ENCODE measurements at places on chromosomes 1 and 21.
A peak's percentile ranks its signal among the peaks of the same experiment; 100 is the strongest.

DNA sequence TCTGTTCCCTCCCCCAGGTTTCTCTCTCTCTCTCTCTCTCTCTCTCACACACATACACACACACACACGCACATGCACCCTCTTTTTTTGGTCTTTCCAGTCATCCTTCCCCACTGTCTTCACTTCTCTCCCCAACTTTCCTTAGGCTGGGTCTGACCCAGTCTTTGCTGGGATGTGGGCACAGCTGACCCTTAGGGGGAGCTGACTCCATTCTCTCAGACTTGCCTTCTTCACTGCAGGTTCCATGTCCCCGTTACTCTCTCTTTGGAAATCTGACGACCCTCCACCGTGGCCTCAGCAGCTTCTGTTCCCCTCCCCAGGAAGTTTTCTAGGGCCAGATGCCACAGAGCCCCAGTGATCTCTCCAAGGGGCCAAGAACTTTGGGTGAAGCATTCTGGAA is 2.1 kb downstream of the DISP3 start:
- no peak for DNase-seq

DNA sequence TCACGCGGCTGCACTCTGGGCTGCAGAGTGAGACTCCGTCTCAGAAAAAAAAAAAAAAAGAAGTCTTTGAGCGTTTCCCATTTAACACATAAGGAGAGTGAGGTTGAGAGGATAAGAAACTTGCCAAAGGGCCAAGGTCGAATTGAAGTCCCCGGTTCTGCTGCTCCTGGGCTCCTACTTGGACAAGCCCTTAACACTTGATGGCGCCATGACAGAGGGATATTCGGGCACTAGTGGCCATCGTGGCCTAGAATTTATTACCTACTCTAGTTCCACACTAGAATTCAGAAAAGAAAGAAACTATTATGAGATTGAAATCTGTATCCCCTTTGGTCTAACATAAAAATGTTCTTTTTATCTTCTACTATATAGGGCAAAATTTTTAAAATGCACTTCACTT is 65.7 kb upstream of the NEK2 start:
- DNase-seq: no peak

GRCh38 chr1:37477198-37477931 is 3.0 kb downstream of the ZC3H12A start:
- peak; percentile 76 for DNase-seq

DNA sequence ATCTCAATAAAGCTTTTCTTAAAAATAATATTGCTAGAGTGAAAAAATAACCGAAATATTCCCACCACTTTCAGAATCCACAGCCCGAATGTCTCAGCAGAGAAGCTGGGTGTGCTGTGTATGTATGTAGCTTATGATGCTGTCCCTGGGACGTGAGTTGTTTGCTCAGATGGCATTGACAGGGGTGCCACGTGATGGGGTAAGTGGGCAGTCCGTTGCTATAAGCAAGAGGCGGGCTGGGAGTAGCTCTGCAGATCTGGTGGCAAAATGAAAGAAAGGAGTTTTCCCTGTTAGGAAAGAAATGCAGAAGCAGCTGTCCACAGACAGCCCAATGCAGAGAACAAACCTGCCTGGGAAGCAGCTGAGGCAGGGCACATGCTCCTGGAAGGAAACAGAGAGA is 3.8 kb upstream of the FAM20B start:
- DNase-seq: no peak

DNA sequence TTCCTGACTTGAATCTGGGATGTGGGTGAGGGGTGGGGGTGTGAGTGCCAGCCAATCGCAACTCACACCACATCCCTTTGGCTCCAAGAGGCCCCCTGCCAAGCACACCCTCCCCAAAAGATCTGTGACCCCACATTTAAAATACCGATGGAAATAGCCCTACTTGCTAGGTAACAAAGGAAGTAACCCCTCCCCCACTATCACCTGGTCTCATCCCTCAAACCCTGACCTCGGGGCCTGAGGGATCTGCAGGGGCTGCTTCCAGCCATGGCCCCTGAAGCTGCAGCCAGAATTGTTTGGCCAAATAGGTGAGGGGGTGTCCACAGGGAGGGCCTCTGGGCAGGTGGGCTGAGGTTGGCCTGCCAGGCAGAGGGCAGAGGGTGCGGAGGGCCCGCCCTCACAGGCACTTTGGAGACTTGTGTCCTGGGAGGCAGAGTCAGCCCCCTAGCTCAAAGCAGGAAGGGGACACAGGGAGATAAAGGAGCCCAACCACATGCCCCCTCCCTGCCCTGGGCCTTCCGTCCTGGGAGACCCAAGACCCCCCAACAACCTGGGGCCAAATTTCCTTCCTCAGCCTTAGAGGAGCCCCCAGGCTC is 37.2 kb downstream of the SDC3 start:
- no peak for DNase-seq

DNA sequence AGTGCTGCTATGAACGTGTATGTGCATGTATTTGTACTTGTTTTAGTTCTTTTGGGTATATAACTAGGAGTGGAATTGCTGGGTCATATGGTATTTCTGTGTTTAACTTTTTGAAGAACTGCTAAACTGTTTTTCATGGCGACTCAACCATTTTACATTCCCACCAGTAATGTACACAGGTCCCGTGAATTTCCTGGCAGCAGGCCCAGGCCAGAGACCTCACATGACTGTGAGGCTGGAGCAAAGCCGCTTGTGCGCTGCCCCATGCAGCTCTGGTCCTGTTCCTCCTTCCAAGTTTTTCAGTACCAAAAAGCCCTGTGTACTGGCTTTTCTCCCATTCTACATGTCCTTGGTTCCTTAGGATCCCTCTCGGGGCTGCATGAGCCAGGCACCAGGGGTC is 29.6 kb downstream of the ACOT11 start:
- peak; percentile 26 for DNase-seq

GRCh38 chr1:160062230-160062532 is 7.8 kb downstream of the KCNJ10 start:
- peak; percentile 58 for DNase-seq

DNA sequence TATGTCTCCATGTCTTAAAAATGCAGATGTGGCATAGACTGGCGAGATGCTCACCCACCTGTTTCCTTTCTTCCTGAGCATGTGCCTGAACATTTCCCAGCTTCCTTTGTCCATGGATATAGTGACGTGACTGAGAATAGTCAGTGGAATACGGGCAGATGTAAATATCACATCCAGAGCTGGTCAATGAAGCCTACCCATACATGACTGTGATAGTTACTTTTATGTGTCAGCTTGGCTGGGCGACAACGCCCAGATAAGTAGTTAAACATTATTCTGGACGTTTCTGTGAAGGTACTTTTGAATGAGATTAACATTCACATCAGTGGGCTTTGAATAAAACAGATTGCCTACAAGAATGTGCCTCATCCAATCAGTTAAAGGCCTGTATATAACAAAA is 135.7 kb downstream of the RGS7 start:
- DNase-seq: no peak

- no peak for DNase-seq
These were observed 92.1 kb upstream of the LRRN2 start for GRCh38 chr1:204777591-204777990.

GRCh38 chr1:167084757-167085156 is 5.4 kb downstream of the GPA33 start:
- no peak for DNase-seq

DNA sequence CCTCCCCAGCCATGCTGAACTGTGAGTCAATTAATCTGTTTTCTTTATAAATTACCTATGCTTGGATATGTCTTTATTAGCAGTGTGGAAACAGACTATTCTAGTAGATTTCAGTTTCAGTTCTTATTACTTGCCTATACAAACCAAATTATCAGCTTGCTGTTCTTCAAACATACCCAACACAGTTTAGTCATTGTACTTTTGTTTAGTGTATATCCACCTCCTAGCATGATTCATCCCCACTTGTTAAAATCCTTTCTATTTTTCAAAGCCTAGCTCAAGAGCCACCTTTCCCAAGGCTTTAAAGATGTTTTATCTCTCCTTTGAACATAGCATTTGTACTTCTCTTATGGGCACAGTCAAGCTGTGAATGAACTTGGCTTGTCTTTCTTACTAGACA is 195.6 kb upstream of the ZRANB2 start:
- no peak for DNase-seq

- DNase-seq: peak; percentile 72
These were observed 9.6 kb upstream of the TNFRSF25 start for GRCh38 chr1:6475381-6476133.

DNA sequence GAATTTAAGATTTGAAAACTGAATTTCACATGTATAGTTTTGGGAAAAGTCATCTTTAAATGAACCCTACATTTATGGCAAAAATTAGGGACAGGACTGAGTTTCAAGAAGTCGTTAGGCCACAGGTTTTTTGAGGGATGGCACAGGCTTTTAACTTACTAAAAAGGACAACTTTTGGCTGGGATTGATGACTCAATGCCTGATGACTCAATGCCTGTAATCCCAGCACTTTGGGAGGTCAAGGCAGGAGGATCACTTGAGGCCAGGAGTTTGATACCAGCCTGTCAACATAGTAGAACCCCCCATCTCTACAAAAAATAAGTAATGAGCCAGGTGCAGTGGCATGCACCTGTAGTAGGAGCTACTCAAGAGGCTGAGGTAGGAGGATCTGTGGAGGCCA is 15.9 kb downstream of the UCK2 start:
- DNase-seq: no peak

GRCh38 chr1:206713070-206713469 is 28.4 kb downstream of the MAPKAPK2 start:
- DNase-seq: no peak

DNA sequence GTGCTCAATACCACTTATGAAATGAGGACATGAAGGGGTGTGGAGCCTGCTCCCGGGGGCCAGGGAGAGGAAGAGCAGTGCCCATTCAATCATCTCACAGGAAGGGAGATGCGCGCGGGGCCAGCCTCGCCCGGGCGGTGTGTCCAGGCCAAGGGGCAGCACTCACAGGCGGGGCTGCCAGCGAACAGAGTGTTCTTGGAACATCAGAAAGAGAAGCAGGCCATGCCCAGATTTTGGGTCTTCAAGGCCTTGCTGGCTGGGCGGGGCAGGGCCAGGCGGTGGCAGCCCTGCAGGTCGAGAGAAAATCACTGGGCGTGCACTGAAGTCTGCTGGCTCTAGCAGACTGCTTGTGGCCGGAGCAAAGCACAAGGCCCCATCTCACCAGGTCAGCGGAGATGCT is 168.6 kb downstream of the PRDM16 start:
- no peak for DNase-seq

DNA sequence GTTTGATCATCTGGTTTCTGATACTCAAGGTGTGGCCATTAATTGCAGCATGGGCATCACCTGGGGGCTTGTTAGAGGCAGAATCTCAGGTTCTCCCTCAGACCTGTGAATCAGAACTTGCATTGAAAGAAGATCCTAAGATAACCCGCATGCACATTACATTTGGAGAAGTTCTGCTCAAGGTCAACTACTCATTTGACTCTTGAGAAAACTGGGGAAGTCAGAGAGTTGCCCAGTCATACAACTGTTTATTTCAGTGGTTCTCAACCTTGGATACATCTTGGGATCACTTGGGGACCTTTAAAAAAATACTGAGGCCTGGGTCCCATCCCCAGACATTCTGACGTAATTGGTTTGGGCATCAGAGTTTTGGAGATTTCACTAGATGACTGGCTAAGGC is 30.5 kb downstream of the CAMTA1 start:
- no peak for DNase-seq

- no peak for DNase-seq
These were observed 26.7 kb upstream of the DIP2A start for GRCh38 chr21:46431884-46432488.

DNA sequence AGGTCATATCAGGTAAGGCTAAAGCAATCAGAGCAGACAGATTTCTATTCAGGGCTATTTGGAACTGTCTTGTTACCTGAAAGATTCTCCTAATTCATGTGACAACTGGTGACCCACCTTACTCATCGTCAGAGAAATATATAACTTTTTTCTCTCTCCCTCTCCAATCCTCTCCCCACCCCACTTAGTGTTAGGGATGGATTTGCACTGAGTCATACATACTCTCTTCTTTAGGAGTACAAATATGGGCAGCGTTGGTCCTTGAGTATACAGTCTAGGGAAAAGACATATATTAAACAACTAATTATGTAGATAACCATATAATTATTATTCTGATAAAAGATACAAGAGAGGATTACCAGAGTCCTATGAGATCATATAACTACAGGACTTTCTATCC is 246.3 kb downstream of the HHIPL2 start:
- no peak for DNase-seq

DNA sequence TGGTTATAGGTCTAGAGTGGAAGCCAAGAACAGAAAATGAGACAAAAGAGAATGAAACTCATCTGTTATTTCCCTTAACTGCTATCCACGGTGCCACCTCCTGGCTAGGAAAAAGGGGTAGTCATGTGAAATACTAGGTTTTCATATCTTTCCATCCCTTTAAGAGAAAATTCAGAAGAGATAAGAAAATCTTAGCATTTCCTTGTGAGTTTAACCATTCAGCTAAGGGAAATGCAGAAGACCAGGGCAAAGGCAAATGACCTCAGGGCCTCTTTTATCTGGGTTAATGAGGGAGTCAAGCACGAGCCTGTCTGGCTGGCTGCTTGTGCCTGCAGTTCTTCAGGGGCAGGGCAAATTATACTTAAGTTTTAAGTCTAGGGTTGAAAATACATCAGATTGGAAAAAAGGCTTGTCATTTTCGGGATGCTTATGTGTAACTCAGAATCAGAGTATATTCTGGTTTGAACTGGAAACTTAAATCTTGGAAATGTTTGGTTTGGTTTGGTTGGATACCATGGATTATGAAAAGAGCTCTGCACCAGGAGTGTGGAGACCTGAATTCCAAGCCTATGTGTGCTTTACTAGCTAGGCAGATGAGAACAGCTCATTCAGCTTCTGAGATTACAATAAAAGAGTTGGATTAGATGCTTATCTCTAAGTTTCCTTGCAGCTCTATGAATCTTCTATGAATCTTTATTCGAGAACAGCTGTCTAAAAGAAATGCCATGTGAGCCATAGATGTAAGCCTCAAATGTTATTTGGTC is 19.9 kb downstream of the NIBAN1 start:
- DNase-seq: no peak

DNA sequence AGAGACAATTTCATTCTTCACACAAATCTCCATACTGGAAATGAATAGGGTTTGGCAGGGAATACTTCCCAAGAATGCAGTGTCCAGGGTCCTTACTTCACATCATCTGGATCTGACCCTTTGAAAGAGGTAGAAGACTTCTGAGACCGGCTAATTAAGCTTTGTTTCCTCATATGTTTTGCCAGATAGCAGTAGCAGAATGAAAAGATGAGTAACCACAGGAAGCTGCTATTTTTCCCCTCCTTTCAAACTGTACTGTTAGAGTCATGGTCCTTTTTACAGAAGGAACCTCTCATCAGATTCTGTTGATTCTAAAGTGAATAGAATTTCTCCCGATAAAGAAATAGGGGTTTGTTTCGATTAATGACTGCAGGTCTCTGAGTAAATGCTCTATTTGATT is 1.4 kb upstream of the OLFML3 start:
- DNase-seq: no peak
